ENCODE measurements at places on chromosomes 16 and 17. TPM values are rescaled to one million over a fixed set of nuclear protein-coding genes. Genes with fewer than 3 reads are reported as not detected.

Gene PABPN1L
- not detected for total RNA-seq

Gene DHRS7C
- not detected for total RNA-seq

DNA sequence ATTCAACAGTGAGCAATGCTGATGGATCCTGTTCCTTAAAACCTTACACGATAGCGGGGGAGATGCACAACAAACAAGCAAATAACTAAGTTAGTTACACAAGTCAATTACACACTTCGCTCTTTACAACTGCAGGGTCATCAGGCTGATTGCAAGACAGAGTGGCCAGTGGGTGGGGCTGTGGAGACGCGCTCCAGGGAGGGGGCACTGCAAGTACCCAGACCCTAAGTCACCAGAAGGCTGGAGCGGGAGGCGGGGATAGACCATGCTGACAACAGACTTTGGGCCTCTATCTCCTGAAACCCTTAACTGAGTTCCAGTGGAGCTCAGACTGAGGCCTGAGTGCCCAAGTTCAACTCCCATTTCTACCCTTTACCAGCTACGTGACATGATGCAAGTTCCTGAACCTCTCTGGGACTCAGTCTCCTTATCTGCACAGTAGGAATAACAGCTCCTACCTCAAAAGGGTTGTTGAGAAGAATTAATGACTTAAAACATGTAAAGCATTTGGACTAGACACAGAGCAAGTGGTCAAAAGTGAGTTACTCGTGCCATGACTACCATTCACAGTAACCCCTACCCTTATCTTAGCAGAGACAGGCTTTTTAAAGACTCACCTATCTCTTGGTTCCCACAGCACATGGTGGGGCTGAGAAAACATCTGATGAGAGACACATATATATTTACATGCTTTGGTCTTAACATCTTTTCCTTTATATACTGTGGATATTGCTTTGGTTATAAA is 10.4 kb downstream of the CPPED1 start:
- ATAC-seq, result no peak

GRCh38 chr17:80943346-80944145 is 48.1 kb upstream of the CHMP6 start:
- no peak for ATAC-seq

DNA sequence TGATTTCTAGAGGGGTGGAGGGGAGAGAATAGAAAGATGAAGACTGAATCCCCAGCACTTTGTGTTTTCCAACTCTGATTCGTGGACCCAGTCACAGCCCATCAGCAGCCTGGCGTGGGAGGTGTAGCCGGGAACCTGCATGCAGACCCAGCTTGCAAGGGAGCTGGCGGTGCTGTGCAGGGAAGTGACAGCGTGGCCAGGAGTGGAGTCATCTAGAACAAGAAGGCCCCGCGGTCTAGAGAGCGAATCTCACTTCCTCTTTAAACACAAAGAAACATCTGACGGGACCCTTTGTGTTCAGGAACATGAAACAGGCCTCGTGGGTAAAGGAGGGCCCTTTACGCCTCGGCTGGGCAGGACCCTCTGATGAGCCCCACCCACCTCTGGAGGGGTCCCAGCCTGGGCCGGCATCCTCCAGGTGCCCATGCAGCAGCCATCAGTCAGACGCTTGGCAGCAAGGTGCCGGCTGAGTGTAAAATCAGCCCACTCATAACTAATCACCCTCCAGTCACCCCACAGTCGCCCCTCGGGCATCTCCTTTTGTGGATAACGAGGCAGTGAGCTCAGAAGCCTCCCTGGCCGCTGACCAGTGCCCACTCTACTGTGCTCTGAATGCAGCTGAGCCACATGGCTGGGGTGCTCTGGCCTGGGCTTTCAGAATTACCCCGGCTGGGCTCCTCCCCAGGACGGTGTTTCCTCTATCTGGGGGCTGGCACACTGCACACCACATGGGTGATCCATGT is 4.4 kb downstream of the SNAI3 start:
- ATAC-seq, result peak; percentile 32

- peak; percentile 86 for ATAC-seq
Measured at GRCh38 chr16:75265911-75266701, 14.7 kb upstream of the BCAR1 start.

Gene MMP15
- 2.0 TPM for total RNA-seq

- ATAC-seq, result peak; percentile 84
Measured at GRCh38 chr17:80649672-80650330, 105.2 kb downstream of the RPTOR start.

Gene ABR
- total RNA-seq, result 123 TPM

Gene P2RX5
- not detected for total RNA-seq

- no peak for ATAC-seq
Measured at GRCh38 chr16:73071131-73071940, 23.4 kb upstream of the ZFHX3 start.

- ATAC-seq, result no peak
Measured at GRCh38 chr16:86810062-86810461, 231.7 kb downstream of the FOXL1 start.

Gene CNTNAP4
- 0.62 TPM for total RNA-seq

- ATAC-seq, result no peak
Measured at GRCh38 chr16:12819126-12820117, 15.7 kb upstream of the CPPED1 start.

Gene DNASE1
- 20.9 TPM for total RNA-seq

DNA sequence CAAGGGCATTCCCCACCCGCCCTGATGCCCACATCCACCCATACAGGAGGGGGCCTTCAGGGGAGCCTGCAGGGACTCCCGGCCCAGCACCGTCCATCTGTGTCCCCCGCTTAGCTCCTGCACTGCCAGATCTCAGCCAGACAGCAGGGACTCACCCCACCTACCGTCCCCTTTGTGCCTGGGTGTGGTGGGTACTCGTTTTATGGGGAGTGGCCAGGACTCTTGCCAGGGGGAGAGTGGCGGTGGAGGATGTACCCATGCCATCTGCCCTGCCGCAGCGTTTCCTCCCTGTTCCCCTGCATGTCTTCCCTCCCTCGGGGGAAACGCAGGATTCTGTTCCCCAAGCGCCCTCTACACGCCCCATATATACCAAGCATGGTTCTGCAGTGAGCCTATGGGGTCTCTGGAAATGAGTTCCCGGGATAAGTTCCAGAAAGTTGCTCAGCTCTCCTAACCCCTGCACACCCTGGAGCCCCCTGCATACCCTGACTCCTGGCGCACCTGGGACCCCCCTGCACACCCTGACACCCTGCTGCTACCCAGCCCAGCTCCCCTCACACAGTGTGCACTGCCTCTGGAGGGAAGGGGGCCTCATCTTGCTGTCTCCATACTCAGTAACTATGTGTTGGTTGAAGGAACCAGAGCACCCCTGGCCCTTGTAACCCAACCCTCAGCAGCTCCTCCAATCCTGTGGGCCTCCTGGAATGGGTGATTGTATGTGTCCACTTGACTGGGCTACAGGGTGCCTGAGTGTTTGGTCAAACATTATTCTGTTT is 4.2 kb upstream of the MAFG start:
- ATAC-seq, result no peak

Gene B4GALNT2
- not detected for total RNA-seq

Gene RUNDC3A
- 0.54 TPM for total RNA-seq

DNA sequence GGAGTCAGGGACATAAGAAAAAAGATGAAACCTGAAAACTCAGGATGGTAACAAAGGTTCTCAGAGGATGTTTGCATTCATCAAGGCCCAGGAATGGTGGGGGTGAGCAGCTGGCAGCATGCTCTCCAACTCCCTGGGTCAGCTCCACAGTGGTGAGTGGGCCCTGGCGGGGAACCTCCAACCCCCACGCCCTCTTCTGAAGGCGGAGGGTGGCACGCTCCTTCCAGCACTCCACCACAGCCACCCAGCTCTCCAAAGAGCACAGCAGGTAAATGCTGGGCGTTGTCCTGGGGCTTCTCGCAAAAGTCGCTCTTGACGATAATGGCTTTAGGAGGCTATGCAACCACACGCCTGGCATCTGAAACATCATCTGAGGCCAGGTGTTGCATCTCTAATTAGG is 173.8 kb downstream of the C16orf78 start:
- ATAC-seq, result no peak

DNA sequence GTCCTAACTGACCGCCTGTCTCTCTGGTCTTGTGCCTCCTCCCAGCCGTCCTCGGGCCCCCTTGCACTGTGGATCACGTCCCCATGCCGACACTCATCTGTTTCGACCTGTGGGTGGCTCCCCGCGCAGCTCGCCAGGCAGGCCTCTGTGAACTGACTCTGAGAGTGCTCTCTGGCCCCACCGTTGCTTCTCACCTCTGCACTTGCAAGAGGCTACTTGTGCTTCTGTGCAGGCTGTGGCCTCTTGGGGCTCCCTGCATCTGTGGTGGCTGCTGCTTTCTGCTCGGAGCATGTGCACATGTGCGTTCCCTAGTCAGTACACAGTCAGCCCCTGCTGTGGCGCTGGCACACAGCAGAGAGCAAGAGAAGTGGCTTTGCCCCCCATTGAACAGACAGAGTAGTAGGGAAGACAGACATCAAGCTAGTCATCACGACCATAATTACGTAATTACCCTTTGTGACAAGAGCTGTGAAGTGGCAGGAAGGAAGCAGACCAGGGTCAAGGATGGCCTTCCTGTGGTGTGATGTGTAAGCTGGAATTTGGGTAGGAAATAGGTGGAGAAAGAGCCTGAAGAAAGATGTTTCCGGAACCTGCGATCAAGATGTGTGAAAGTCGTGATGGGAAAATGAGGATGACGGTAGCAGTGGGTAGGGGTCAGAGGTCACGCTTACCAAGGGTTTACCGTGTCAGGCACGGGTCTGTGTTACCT is 256.0 kb upstream of the CACNG5 start:
- ATAC-seq, result no peak

Gene APOH
- not detected for total RNA-seq

Gene GCGR
- total RNA-seq, result 0.47 TPM

DNA sequence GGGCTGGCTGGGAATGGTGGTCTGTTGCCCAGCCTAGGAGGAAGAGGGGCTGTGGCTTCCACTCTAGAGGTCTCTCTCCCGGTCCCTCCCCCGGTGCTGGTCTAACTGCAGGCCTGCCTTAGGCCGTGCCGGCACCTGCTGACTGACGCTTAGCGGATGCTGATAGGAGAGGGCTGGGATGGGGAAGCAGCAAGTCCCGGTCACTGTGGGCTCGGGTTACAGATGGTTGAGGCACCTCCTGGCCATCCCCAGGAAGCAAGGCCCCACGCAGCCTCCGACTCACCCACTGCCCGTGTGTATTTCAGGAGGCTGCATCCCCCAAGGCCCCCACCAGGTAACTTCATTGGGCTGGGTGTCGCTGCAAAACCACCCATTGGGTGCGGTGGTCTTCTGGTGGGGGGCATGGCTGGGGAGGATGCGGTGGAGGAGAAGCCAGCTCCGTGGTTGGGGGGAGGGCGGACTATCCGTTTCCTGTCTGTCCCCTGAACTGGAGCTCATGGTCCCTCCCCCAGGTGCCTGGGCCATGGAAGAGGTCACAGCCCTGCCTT is 278.9 kb downstream of the SEC14L1 start:
- no peak for ATAC-seq

Gene NDE1
- total RNA-seq, result 123 TPM

Gene RAB11FIP4
- 14.1 TPM for total RNA-seq

- ATAC-seq, result no peak
Measured at GRCh38 chr16:69106491-69107315, 1.2 kb downstream of the HAS3 start.

Gene IGSF6
- not detected for total RNA-seq

DNA sequence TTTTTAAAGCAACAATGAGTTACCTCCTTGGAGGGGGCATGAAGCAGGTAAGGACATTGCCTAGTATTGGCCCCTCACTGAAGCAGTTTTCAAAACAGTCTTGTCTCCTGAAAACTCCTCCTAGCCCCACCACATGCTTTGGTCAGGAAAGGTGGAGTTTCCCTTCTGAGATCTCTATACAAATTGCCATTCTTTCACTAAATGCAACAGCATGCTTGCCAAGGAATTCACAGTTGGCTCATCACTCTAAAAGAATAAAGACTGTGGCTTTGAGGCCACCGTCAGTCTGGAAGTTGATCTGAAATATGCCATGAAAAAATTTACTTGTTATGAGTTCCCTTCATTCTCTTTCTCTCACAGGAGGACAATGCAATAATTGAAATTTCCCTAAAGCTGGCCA is 4.2 kb downstream of the TTC19 start:
- no peak for ATAC-seq

DNA sequence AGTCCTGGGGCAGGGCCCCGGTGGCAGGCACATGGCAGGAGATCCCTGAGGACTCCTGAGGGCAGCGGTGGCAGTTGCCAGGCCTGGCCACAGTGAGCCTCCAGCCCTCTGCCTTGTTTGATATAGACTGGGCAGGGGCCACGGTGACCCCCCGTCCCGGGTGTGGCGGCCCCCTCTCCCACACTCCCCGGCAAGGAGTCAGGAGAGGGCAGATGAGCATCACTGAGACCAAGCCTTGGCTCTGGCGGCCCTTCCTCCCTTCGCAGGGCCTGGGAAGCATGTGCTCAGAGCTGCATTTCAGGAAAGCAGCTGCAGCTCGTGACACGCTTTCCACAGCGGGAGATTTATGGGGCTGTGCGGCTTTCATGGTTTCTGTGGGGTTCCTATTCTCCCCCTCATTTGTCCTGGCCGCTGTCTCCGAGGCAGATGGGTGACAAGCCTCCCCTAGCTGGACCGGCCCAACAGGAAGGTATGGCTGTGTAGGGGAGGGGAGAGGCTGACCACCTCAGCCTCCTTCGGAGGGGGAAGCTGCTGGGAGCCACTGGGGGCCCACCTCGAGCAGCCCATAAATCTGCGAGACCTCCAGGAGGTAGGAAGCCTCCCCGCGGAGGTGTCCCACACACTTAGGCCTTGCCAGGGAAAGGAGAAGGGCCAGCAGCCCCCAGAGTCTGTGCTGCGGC is 211.4 kb downstream of the NTN1 start:
- no peak for ATAC-seq

GRCh38 chr17:63138713-63139112 is 172.7 kb downstream of the TANC2 start:
- no peak for ATAC-seq
